Ascending aorta (tissue), 2 donors: ENCODE measurements at places on chromosomes 12 and 14.

DNA sequence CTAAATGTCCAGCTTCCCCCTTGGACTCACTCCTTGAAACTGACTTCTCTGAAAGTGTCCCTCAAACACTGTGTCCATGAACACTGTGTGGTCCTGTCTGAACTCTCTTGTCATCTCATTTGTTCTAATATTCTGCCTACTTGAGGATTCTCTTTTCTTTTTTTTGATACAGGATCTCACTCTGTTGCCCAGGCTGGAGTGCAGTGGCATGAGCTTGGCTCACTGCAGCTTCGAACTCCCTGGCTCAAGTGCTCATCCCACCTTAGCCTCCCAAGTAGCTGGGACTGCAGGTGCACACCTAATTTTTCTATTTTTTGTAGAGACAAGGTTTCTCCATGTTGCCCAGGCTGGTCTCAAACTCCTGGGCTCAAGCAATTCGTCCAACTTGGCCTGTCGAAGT, 4.9 kb upstream of the HEBP1 start:
- DNase-seq = no peak

- no peak for DNase-seq
Measured at GRCh38 chr12:39205969-39206368, 237.0 kb downstream of the KIF21A start.

DNA sequence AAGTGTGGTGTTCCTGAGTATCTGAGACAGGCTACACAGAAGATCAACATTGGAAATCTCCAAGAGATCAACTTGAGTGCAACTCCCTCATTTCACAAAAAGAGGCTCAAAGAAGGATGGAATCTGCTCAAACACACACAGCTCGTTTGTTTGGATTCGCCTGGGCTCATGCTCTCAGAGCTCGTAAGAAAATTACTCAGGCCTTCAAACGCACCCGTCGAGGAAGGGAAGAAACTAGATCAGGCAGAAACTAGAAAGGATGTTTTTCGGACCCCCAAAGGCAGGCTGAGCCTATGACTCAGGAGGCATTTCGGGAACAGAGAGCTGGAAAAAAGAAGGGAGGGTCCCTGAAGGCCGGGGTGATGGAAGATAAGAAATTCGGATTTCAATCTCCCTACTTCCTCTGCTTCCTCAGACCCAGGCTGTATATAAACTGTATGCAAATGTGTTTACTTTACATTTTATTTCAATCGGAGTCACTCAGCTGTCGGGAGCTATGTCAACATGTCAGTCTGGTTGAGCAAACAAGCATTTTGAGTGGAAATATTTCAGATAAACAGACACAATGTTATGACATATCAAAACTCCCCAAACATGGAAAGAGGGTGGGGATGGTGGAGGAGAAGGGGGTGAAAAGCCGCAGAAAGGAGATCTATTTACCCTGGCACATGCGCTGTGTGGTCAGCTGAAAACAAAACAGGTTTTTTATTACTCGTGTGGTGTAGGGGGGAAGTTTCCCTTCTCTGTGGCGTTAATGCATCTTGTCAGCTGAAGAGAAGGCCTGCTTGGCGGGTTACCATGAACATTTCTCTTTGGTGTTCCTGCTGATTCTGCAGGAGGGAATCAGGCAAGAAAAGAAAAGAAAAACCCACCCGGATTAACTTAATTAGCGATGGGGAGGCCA, 129.1 kb upstream of the TBX3 start:
- DNase-seq = no peak

- DNase-seq = no peak
Measured at GRCh38 chr12:104515899-104516298, 59.2 kb downstream of the CHST11 start.

DNA sequence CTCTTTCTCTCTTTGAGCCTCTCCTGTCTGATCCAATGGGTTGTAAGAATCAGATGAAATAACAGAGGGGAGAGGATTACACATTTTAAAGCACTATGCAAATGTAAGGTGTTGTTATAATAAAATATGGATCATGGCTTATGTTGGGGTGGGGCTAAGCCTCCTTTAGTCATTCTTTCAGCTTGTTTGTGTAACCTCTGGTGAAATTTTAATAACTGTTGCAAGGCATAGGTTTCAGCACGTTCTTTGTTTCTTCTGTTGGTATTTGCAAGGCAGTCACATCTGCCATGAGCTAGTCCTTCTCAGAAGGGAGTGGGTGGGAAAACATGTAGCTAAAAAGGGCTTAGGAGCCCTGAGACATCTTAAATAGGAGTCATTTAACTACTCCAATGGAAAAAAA, 74.8 kb upstream of the FRMD6 start:
- no peak for DNase-seq

DNA sequence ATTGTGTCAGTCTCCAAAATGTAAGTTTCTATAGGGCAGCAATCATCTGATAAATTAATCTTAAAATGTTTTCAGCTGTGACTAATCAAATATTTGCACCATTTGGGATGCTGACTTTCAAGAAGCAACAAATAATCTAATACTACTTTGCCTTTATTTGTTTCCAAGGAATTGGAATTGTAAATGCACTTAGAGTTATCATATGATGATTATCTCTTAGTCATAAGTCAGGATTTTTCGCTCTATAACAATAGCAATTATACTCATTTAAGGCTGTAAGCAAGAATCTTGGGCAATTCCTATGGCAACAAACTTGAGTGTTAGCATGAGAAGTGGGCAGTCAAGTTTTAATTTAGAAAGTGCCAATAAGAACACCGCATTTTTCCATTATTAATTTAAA, 13.0 kb upstream of the BAZ1A start:
- no peak for DNase-seq

DNA sequence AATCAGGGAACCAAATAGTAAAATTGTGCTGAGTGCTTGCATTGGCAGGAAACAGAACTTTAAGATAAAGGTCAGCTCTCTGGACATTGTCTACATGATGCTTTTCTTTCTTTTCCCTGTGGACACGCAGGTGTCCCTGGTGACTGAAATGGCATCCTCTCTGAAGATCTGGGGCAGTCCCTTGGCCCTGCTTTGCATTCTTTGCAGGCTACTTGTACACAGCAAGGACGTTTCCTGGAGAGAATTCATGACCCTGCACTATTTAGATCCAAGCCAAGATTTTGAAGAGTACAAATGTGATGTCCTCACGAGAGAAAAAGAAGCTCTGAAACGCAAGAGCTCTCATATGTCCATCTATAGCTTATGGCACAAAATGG, 11.3 kb upstream of the EDDM3A start:
- DNase-seq = no peak

- DNase-seq = no peak
Measured at GRCh38 chr14:22474730-22475351, 114.2 kb downstream of the DAD1 start.

DNA sequence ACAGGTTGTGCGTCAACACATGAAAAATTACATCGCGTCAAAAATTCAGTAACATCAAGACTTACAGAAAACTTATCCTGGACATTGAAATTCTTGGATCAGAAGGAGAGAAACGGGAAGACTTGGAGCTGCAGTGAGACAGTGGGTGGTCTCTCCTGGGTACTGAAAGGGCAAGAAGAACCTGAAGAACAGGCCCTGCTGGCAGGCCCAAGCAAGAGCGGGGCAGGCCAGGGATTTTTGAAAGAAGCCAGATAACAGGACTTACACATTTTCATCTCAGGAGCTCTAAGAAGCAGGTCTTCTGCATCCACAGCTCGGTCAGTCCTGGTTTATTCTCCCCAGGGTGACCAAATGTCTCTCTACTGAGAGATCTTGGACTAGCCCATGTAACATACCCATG, 466.5 kb upstream of the SOX5 start:
- no peak for DNase-seq
